ENCODE measurements at places on chromosomes 5 and 9.

DNA sequence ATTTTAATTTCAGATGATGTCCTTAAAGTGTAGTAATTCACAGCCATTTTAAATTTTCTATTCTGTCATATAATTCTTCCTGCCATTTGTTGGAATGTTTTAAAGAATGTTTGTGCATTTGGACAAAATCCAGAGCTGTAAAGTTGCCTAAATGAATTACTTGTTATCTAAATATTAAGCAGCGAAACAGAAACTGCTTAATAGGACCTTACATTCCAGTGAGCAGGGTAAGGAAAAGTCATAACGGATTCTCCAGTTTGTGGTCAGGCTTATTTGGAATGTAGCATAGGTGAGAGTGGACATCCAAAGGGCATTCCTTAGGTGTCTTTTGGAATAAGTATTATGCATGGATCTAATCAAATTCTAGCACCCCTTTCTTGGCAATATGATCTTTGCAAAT lies 410.4 kb upstream of the PTPRD start:
- DNase-seq: no peak

- DNase-seq: no peak
Measured at GRCh38 chr5:55868846-55869245, 17.7 kb downstream of the IL31RA start.

DNA sequence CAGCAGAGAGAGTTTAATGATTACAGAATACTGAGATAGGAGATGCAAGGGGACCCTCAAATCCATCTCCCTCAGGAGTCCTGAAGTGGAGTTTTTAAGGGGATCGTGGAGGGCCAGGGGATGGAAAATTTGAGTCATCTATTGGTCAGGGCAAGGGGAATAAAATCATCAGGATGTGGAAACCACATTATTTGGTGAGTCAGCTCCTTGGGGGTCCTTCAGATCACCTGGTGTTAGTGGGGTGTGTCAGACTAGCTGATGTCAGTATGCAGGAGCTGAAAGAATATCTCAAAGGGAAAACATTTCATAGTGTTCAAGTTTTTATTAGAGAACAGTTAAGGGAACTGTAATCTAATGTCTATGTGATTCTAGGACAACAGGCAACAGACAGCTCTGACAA lies 183.0 kb upstream of the FTMT start:
- DNase-seq: no peak

- DNase-seq: no peak
Measured at GRCh38 chr9:87109231-87109631, 161.9 kb upstream of the GAS1 start.

DNA sequence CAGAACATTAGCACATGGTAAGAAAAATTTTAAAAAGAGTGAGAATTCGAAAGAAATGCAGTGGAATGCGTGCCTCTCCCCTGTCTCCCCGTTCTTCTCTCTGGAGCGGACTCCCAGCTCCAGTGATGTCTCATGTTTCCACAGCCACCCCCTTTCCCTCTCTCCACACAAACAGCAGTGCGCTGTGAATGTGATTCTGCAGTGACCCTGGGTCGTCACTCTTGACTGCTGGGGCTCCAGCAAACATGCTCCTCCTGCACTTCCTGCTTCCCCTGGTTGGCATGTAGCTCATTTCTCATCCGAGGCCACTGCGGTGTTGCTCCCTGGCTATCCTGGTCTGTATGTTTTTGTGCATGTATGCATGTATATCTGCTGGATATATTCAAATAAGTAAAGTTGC lies 13.3 kb downstream of the PHF2 start:
- DNase-seq: no peak

- no peak for DNase-seq
Measured at GRCh38 chr5:95864456-95864855, 41.9 kb upstream of the GLRX start.

DNA sequence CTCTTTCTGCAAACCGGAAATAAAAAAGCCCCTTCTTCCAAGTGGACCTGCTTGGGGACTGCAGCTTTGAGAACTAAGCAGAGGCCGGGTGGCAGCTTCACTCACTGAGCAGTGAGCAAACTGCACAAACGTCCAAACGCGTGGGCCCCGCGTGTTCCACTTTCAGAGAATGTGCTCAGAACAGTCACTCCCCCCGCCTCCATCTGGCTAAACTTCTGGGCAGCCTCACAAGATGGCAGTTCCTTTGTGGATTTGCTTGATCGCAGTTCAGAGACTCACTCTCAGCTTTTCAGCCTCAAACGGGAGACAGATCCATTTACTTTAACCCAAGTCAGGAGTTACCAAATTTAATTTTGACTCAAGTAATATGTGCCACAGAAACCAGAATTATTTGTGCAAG lies 216.6 kb downstream of the TLE1 start:
- peak; percentile 54 for DNase-seq

DNA sequence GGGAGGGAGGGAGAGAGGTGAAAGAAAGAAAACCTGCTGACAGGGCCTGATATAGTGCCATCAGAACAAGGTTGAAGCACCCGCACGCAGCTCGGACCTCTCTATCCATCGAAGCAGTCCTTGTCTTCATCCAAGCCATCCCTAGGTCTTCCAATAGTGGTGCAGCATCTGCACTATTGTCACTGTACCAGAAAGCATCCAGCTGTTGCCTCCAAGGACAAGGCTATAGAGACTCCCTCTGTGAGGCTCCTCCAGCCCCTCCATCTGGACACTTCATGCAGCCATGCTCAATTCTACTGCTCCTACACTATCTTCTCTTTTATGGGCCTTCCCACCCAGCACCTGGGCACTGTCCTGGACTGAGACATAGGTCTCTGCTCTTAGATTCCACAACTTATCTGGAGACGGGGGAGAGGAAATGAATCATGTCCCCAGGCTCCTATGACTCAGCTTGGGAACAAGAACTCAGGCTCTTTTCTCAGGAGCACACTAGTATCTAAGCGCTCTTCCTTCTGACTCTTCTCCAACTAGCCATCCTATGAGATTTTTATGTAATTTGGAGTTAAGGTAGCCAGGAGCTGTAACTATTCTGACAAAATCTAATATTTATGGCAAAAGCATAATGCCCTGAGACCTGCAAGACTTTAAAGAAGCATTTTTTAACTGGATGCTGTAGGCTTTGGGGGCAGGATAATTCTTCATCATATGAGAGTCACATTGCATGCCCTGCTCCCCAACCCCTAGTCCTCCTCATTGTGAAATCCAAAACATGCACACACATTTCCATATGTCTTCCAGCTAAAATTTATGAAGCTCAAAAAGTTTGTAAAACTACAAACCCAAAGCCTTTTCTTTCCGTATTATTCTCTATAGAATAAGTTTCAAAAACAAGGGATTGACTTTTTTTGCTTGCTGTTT lies 446.8 kb downstream of the CCDC171 start:
- DNase-seq: no peak
